Stimulated activated CD4-positive, alpha-beta T cell treated with anti-CD3 and anti-CD28 coated beads, Interleukin-15, amount 100 ng/mL, for 48 hours (primary cell): ENCODE measurements at places on chromosomes 5 and 9.

DNA sequence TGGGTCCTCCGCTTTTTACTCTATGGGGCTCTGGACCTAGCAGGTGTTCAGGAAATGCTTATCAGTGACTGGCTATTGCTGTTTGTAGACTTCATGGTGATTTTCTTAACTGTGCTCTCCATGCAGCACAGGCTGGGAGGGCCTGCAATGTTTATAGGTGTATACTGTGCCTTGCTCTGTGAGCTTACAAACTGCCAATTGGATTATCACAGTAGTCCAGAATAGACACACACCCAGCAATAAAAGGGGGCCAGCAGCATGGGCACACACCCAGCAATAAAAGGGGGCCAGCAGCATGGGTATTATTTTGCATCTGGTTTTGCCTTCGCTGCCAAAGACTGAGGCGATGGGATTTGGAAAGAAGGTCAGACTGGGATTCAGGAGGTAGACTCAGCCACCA lies 100.0 kb downstream of the CRB2 start:
- no peak for DNase-seq

DNA sequence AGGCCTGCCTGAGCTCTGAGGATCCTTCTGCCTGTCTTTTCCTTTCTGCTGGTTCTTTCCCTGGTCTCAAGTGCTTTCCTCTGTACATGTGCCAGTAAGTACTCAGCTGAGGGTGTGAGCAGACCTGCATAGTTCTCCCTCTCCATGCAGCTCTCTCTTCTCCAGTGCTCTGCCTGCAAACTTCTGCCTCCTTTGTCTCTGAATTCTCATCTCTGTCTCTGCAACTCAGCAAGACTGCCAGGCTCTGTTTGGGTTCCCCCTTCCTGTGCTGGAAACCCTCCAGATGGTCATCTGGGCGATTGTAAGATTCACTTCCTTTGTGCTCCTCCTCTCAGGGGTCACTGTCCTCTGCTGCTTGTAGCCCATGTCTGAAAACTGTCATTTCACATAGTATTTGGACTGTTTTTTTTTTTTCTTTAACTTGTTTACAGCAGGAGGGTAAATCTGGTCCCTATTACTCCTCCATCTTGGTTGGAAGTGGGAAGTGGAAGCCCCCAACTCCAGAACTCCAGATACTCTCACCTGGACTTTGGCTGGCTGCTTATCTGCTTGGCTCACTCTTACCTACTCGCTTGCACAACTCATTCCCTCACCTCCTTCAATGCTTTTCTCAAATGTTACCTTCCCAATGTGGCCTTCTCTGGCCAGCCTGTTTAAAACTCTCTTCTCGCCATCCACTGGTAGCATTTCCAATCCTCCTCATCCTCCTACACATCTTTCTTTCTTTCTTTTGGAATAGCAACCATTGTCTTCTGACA lies 175.3 kb upstream of the TBC1D2 start:
- no peak for DNase-seq

GRCh38 chr5:81506900-81507588 lies 113.1 kb upstream of the ACOT12 start:
- DNase-seq: no peak

- no peak for DNase-seq
Measured at GRCh38 chr5:133494923-133495246, 117.5 kb downstream of the FSTL4 start.

DNA sequence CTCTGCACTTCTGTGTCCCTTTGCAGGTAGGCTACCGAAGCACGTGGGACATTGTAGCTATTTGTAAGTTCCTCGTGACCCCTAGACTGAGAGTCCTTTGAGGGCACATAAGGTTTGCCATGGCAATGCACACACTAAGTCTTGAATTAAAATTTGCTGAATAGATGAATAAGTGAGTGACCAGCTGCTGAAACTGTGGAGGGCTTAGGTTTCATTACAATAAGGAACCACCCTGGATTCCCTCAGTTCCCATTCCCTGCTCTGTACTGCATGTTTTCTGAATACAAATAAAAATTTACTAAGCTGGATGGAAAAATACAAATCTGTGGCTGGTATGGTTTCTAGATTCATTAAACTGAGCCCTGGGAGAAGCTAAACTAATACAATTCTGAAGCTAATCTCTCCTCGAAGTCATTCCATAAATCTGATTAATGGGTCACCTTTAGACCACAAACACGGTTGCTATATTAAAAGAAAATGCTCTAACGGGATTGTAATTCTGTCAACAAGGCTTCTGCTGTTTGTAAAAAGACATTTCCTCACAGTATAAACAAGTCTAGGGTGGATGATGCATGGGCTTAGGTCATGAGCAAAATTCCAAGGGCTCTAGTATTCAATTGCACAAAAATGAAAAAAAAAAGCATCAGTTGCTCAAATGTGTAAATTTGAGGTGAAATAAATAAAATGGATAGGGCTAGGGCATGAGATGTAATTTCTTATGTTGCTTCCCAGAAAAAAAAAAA lies 172.3 kb downstream of the ATP10B start:
- DNase-seq: no peak

GRCh38 chr9:92064711-92065110 lies 50.5 kb downstream of the SPTLC1 start:
- no peak for DNase-seq

DNA sequence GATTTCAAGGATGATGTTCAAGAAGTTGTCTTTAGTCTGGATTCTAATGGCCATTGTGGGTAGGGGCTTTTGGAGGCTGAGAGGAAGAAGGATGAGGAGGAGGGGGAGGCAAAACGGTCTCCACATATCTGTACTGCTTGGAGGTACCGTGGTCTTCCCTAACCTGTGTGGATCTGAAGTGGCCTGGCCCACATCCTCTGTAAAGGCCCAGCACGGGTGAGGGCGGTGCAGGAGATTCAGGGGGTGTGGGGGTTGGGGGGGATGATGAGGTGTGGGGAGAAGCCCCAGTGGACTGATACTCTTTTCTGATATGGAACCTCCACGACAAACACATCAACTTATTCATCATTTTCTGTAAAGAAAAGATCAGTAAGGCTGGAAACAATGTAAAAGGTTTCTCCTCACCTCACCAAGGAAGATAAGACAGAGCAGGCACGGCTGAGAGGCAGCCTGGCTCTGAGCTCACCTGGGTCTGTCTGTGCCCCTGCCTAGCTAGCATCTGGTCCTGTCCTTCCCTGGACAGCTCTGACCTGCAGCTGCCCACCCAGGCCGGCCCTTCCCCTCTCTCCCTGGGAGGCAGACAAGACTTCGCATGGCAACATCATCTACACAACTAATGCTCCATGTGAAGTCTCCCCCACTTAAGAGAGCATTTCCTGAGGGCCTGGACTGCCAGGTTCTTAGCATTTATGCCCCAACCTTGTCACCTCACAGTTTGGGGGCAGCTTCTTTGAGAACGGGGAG lies 5.6 kb upstream of the IL3 start:
- DNase-seq: no peak

GRCh38 chr9:91837981-91838731 lies 111.9 kb downstream of the ROR2 start:
- no peak for DNase-seq

GRCh38 chr5:150286820-150287219 lies 2.8 kb downstream of the CAMK2A start:
- DNase-seq: no peak

DNA sequence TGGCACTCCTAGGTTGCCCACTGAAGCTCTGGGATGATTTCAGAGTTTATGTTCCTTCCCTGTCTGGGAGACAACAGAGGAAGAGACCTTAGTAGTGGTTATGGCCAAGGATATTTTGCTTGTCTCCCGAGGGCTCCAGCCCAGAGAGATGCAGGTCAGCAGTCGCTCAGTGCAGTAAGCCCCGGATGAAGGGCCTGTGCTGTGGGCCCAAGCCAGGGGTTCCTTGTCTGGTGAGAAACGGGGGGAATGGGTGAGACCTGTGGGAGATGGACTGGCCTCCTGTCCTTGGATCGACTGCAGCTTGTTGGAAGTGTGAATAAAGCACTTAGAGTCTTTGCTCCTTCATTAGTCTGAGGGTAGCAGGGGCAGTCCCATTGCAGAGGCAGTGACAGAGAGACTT lies 260.7 kb upstream of the RIOK2 start:
- DNase-seq: no peak

- DNase-seq: no peak
Measured at GRCh38 chr9:840343-840742, 1.2 kb upstream of the DMRT1 start.

GRCh38 chr5:156312897-156313694 lies 13.9 kb upstream of the SGCD start:
- DNase-seq: no peak

GRCh38 chr9:89593727-89594427 lies 10.9 kb upstream of the GADD45G start:
- DNase-seq: peak; percentile 63

- DNase-seq: no peak
Measured at GRCh38 chr5:55626790-55627189, 85.3 kb downstream of the SLC38A9 start.

GRCh38 chr5:75584641-75585040 lies 26.6 kb upstream of the ANKDD1B start:
- no peak for DNase-seq

GRCh38 chr5:106380736-106381135 lies 1290.0 kb downstream of the EFNA5 start:
- DNase-seq: no peak

DNA sequence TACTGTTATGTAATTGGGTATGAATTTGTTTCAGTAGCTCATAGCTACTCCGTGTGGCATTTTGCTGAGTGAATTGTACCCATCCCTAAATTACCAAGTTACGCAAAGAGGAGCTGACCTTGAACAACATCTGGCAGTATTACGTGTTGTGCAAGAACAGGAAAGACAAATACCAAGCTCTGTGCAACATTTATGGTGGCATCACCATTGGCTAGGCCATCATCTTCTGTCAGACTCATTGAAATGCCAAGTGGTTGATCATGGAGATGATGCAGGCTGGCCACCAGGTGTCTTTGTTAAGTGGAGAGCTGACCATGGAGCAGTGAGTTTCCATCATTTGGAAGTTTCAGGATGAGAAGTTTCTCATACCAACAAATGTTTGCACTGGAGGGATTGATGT lies 15.0 kb downstream of the ZSWIM6 start:
- no peak for DNase-seq

GRCh38 chr9:97220894-97221477 lies 86.5 kb upstream of the CCDC180 start:
- DNase-seq: no peak

GRCh38 chr9:6506571-6506970 lies 93.6 kb downstream of the UHRF2 start:
- no peak for DNase-seq

GRCh38 chr9:127035948-127036347 lies 86.5 kb downstream of the ANGPTL2 start:
- no peak for DNase-seq
